Choroid plexus epithelial cell (primary cell): ENCODE measurements at places on chromosomes 12 and 14.

- DNase-seq, result peak; percentile 88
These were observed 29.2 kb downstream of the ZCCHC8 start for GRCh38 chr12:122471324-122472226.

DNA sequence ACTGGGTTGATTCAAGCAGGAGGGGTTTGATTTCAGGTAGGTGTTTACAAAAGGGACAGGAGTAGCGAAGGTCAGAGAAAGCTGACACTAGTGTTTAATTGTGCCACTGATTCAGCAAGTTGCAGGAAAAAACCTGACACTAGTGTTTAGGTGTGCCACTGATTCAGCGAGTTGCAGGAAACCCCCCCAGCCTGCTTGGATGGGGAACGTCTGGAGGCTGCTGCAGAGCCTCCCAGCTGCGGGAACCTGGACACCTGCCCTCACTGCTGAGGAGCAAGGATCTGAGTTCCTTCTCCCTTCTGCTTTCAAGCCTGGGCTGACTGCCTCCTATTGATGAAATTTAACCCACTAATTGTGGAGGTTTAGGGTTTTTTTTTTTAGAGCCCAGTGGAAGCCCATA lies 84.2 kb downstream of the AVPR1A start:
- DNase-seq, result no peak

- peak; percentile 18 for DNase-seq
These were observed 96.8 kb downstream of the OSBPL8 start for GRCh38 chr12:76462668-76463224.

DNA sequence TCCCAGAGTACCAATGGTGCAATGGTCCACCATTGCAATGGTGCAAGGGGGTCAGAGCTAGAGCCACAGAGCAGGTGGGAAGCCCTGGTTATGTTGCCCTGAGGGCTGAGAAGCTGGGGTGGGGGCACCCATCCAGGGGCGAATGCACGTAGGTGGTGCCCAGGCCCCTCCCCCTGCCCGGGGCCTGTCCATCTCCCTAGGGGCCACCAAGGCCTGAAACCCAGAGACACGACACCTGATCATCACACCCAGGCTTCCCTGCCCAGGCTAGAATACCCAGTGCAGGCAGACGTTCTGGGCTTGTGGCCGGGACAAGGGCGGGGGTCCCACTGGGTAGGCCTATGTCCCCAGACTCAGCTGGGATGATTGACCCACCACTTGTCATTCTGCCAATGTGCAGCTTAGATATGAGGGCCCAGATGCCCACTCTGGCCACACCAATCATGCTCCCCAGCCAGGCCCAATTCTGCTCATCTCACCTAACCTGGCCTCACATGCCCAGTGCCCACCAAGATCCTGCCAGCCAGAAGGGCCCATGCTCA lies 83.2 kb downstream of the ALG10 start:
- no peak for DNase-seq

DNA sequence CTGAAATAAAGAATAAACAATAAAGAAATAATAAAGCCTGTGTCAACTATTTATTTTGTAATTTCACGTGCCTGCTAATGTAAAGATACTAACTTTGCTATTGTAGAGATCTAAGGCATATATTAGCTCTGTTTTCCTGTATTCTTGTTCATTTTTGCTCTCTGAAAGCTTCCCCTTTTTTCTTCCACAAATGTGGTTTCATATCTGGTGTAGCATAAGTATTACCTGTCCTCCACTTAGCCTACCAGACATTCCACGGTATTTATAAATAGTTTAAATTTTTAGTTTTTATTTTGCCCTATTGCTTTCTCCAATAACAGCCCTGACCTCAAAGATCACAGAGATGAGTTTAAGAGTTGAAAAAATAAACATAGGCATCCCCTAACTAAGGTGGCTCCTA lies 92.6 kb upstream of the ATP2B1 start:
- DNase-seq, result no peak

- no peak for DNase-seq
These were observed 20.4 kb upstream of the LRTM2 start for GRCh38 chr12:1799882-1800400.

GRCh38 chr12:102478405-102479098 lies 1.8 kb downstream of the IGF1 start:
- DNase-seq, result no peak

GRCh38 chr14:67733616-67734015 lies 31.9 kb downstream of the RDH12 start:
- no peak for DNase-seq

DNA sequence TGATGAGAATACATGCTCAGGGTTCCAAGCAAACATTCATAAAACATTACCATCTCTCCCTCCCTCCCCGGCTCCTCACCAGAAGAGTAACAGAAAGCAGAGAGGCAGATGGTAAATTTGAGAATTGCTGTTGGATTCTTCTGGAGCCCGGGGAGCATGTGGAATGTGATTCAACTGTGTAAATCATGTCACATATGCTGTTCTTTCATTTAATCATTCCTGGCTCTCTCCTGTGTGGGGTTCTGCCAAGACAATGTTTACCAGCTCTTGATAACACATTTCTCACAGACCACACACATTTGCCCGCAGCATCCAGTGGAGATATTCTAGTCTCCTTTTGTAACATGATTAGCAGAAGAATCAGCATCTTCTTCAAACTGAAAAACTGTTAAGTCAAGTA lies 23.4 kb upstream of the NR2C1 start:
- peak; percentile 58 for DNase-seq

GRCh38 chr12:109489016-109489954 lies 11.9 kb downstream of the UBE3B start:
- no peak for DNase-seq

GRCh38 chr14:71398450-71398849 lies 491.2 kb downstream of the PCNX1 start:
- no peak for DNase-seq

DNA sequence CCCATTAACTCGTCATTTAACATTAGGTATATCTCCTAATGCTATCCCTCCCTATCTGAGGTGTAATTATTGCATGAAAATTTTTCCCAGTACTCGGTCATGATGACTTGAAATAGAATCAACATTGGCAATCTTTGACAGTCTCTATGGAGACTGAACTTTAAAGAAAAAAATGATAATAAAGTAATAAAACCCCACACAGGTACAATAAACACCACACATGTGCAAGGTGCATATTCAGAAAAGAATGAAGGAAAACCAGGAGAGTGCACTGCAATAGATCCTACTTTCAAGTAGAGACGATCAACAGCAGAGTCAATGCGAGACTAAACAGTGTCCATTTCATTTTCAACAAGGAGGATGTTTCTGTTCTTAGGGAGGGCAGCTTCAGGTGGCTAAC lies 1253.8 kb upstream of the TMEM132C start:
- DNase-seq, result no peak

DNA sequence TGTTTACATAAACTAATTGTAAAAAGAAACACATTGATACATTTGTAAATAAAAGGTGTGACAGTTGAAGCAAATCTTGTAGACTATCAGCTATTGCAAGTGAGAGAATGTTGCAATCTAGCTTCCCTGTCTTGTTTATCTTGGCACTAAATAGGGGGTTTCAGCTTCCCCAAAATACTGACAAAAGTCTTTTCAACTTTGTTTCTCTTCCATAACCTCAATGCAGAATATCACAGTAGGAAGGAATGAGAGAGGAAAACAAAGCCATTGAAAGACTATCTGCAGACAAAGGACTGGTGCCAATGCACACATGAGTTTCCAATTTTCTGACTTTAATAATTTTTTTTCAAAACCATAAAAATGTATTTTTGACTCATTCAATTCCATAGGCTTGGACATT lies 886.2 kb upstream of the MGAT4C start:
- peak; percentile 35 for DNase-seq

GRCh38 chr14:19754172-19754571 lies 10.8 kb downstream of the OR4Q3 start:
- no peak for DNase-seq

DNA sequence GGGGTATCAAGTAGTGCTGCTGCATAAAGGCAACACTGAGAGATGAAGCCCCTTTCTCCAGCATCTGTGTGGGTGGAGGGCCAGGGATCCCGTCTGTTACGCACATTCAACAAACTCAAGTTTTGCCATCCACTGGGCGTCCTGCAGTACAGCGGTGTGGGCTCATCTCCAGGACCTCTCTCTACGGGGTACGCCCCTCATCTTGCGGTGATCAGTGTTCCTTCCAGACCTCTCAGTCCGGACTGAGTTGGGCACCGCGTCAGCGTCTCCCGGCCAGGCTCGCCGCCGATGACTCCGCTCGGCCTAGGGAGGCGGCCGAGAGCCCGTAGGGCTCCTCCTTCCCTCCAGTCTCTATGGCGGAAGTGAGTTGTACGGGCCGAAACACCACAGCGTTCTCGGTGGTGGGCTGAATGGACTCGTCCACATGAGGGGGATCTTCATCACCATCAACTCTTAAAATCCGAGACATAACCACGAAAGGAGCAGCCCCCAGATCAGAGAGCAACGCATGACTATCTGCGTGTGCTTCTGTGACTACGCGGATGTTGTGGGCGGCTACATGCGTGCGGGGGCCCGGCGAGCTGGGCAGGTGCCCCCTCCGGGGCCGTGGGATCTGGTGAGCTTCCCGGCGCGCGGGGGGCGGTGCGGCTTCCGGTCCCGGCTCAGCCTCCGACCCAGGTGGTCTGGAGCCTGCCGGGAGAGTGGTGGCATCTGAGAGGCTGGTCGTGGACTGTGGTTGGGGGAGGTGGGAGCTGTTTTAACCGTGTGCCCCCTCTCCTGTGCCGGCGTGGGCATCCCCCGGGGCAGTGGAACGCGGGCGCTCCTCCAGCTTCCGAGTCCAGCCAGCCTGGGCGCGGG lies at the start of gene ATG101:
TSS of gene ATG101 (plus strand) at position 652 of the 858 bp plus-strand sequence. CDS start 3,673 bp downstream, outside the sequence.
- peak; percentile 98 for DNase-seq

DNA sequence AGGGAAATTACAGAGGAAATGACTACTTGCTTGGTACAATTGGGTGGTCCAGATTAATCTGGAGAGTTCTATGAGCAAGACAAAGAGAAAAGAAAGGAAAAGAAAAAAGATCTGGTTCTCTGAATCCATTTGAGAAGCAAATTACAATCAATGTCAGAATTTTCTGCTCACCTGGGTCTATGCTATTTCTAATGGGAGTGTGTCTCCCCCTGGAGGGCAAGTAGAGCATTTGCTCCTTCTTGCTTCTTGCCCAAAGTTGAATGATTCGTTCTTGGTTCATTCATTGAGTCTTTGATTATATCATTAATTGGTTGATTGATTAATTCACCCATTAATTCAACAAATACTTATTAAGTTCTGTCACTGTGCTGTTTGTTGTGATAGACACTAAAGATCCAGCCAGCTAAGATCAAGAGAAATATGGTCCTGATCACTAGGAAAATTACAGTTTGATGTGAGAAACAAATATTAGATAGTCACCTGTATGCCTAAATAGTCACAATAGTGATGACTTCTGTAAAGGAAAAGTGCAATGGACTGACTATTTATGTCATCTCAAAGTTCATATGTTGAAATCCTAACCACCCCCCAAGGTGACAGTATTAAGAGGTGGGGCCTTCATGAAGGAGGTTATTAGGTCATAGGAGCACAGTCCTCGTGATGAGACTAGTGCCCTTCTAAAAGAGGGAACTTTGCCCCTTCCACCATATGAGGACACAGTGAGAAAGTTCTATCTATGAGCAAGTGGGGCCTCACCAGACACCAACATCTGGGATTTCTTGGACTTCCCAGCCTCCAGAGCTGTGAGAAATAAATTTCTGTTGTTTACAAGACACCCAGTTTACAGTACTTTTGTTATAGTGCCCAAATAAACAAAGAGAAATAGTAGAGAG lies 8.0 kb upstream of the ASB8 start:
- DNase-seq, result peak; percentile 81

DNA sequence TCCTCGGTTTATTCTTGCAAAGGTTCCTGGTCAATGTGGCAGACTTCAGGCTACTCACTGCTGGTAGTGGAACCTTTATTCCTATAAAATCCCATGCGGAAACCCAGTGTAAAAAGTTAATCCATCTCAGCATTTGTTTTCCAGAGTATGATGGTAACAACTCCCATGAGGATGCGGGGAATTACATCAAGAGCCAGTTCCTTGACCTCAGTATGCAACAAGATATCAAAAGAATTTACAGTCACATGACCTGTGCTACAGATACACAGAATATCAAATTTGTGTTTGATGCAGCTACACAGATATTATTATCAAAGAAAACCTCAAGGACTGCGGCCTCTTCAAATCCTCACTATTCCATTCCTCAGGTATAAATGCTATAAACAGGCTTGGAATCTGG lies 19.3 kb downstream of the CPM start:
- DNase-seq, result peak; percentile 76

DNA sequence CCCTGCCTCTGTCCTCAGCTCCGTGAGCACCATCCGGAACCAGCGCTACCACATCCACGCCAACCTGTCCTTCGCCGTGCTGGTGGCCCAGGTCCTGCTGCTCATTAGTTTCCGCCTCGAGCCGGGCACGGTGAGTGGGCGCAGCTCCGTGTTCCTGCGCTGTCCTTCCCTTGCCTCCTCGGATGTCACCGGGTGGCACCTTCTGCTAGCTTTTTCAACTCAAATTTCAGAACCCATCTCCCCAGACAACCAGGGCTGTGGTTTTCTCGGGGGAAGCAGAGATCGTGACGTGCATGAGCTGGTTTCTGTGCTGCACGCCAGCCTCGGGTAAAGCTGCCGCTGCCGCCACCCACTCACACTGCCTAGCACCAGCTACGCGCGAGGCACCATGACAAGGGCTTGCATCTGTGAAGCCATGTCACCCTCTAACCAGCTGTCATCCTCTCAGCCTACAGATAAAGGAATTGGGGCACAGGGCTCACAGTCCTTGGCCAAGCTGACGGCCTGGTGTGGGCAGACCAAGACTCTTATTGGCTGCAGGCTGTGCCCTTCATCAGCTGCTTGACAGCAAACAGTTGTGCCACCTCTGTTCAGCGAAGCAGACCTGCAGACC lies 152.1 kb downstream of the ADGRD1 start:
- no peak for DNase-seq

DNA sequence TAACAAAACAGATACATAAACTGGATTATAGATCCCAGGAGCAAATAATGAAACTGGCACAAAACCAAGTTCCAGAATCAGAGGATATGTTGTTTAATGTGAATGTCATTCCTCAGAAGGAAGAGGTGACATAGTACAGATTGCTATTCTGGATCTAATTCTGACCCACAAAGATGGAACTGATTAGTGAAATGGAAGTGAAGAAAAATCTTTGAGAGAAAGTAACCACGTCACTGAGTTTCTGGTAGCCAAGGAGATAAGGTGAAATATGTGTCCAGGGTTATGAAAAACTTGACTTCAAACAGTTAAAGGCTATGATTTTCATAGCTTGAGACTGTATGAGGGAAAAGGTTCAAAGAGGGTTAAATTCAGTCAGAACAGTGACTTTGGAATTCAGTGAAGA lies 8.3 kb downstream of the OR10AD1 start:
- peak; percentile 19 for DNase-seq

DNA sequence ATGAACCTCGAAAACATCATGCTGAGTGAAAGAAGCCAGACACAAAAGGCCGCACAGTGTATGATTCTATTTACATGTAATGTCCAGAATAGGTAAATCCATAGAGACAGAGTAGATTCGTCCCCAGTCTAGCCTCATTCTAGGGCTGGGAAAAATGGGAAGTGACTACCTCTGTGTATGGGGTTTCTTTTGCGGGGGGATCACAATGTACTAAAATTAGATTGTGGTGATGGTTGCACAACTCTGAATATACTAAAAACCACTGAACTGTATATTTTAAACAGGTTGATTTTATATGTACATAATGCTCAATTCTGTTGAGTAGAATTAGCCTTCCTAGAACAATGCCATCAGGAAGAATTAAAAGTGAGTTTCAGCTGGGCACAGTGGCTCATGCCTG lies 6.3 kb upstream of the RILPL2 start:
- no peak for DNase-seq
